ENCODE measurements at places on chromosomes 2 and 18.

GRCh38 chr18:71995904-71996465 lies 548.2 kb downstream of the CBLN2 start:
- no peak for DNase-seq

DNA sequence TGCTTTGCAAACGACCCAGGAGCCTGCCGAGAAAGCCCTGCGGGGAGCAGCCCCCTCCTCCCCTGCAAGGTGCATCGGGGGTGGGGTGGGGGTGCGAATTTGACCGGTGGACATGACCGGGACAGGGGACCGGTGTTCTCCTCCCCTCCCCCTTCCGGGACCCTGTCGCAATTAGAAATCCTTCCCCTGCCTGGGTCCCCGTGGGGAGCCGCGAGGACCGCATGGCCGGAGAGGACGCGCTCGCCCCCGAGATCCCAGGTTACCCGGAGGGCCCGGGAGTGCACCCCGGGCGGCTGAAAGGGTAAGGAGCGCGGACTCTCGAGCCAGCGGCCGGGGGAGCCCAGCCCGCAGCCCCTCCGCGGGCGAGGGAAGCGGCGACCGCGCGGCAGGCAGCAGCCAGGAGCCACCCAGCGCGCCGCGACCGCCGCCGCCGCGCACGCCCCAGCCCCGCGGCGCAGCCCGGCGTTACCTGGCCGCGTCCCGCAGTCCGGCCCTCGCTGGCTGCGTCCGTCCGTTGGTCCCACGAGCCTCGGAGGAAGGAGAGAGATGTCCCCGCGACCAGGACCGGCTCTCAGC lies 482 bp downstream of the DLGAP1 start:
- no peak for DNase-seq

GRCh38 chr18:13483316-13484270 lies 242.8 kb downstream of the FAM210A start:
- DNase-seq = no peak

GRCh38 chr18:38413193-38413592 lies 847.6 kb upstream of the CELF4 start:
- no peak for DNase-seq

- DNase-seq = no peak
These were observed 497.2 kb upstream of the NETO1 start for GRCh38 chr18:73365018-73365417.

DNA sequence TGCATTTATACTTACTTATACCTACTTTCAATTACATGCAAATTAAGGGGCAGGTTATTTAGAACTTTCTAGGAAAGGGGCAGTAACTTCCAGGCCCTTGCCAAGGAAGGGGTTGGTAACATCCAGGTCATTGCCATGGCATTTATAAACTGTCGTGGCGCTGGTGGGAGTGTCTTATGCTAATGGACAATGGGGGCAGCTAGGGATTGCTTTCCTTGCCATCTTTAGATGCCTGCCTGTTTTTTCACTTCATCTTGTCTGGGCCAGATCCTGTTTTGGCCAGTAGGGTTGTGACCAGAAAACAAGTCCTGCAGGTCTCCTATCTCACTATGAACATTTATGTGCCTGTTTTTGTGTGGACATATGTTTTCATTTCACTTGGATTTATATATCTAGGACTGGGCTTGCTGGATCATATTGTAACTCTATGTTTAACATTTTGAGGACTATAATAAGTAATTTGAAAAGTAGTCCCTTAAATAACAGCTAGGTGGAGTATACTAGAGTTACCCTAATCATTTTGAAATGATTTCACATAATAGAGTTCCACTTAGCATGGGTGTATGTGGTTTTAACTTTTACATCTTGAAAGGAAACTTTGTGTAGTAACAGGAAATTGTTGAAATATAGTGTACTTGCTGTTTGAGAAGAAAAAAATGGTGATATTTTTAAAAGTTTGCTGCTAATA lies 56.1 kb downstream of the LCLAT1 start:
- no peak for DNase-seq

- no peak for DNase-seq
These were observed 5.1 kb downstream of the B4GALT6 start for GRCh38 chr18:31679133-31679742.

DNA sequence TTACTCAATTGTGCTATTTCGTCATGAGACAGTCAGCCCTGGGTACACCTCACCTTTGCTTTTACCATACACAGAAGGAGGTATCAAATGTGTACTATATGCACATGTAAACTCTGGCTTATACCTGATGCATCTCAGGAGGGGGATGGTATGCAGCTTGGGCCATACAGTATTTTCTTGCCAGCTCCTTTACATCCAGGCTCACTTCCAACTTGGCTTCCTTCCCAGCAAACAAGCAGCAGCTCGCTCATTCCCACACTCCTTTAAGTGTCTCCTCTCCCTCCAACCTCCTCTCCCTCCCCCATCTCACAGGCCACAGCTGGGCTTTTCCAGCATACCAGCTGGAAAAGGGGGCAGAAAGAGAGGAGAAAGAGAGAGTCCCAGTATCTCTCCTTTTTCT lies 9.6 kb downstream of the MARCHF4 start:
- no peak for DNase-seq

GRCh38 chr2:48313036-48313877 lies 216.7 kb upstream of the STON1 start:
- DNase-seq = no peak

- DNase-seq = no peak
These were observed 108.5 kb upstream of the COL5A2 start for GRCh38 chr2:189287982-189288521.

Measured in stimulated activated CD8-positive, alpha-beta memory T cell treated with anti-CD3 and anti-CD28 coated beads, Interleukin-4, amount 100 ng/mL, for 4 hours (primary cell).